ENCODE measurements at places on chromosomes 3 and 15. TPM values are rescaled to one million over a fixed set of nuclear protein-coding genes. Genes with fewer than 3 reads are reported as not detected.
A peak's percentile ranks its signal among the peaks of the same experiment; 100 is the strongest.

Gene TNFSF10
- 26.6 TPM for polyA plus RNA-seq

Gene STAB1
- not detected for polyA plus RNA-seq

Gene TMEM108
- not detected for polyA plus RNA-seq

DNA sequence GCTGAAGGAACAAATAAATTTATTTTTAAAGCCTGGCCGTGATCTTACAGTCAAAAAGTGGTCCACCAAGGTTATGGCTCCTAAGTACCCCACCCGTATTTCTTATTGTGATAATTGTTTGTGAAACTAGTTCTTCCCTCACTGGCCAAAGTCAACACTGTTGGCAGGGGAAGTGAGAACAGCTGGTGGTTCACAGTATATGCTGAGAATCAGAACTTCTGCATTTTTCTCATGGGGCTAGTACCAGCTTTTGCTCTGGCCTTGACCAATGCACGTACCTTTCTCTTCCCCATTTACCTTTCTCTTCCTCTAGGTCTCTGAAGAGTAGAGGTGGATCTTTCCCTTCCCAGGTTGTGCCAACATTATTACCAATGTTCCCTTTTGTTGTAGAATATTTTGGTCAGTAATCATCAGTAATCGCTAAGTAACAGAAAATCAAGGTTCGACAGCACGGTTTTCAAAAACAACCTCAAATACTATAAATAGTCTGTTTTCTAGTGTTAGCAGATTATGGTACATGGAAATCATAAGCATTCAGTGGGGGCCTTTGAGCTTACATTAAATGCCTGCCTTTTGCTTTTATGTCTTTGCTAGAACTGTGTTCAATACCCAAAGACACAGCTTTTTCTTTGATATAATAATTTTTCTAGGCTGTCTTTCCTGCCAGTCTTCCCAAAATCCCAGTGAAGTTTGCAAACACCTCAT, 268.0 kb downstream of the LPP start:
- DNase-seq = peak; percentile 86
- peaks cover 74% of the 10 kb centered on the region for H3K4me1 ChIP-seq
- H3K27ac ChIP-seq = peak overlapping the region; percentile 93
- no peaks in the 10 kb centered on the region for H3K27me3 ChIP-seq
- H3K4me3 ChIP-seq = peak overlapping the region; percentile 59
- H3K36me3 ChIP-seq = peaks cover 16% of the 10 kb centered on the region

DNA sequence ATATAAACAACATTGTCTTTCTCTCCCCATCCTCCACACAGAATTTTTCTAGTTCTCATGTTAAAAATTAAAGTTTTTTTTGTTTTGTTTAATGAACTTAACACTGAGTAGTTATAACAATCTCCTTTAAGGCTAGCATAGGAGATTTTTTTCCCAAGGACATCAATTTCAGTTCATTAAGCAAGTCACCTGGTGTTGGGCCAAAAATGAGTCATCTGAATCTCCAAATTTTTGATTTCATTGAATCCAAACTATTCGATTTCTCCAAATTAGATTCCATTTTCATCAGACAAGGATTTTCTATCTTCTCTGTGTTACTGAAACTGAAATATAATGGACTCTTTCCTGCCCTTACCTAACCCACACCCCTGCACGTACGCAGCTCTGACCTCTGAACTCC, 631.4 kb upstream of the MDFIC2 start:
- H3K4me1 ChIP-seq = no peaks in the 10 kb centered on the region
- H3K27me3 ChIP-seq = peaks cover 51% of the 10 kb centered on the region
- no peak overlapping the region for H3K4me3 ChIP-seq
- no peak overlapping the region for H3K27ac ChIP-seq

DNA sequence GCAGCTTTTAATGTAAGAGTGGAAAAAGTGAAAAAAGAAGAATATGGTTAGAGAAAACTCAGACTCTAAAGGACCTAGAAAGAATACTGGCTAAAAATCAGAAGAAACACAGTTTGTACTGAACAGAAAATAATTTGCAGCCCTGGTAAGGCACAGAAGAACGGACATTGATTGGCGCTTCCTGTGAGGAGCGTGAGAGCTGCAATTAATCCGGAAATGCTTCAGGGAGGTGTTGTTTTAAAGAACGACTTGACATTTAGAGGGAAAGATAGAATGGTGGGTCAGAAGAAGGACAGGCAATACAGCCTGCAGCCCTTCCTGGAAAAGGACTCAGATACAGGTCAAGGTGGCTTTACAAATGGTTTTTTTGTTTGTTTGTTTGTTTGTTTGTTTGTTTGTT, 151.3 kb upstream of the TSC22D2 start:
- H3K36me3 ChIP-seq = no peaks in the 10 kb centered on the region
- DNase-seq = no peak
- H3K4me1 ChIP-seq = no peaks in the 10 kb centered on the region
- H3K4me3 ChIP-seq = no peak overlapping the region
- no peak overlapping the region for H3K27ac ChIP-seq
- no peaks in the 10 kb centered on the region for H3K27me3 ChIP-seq

DNA sequence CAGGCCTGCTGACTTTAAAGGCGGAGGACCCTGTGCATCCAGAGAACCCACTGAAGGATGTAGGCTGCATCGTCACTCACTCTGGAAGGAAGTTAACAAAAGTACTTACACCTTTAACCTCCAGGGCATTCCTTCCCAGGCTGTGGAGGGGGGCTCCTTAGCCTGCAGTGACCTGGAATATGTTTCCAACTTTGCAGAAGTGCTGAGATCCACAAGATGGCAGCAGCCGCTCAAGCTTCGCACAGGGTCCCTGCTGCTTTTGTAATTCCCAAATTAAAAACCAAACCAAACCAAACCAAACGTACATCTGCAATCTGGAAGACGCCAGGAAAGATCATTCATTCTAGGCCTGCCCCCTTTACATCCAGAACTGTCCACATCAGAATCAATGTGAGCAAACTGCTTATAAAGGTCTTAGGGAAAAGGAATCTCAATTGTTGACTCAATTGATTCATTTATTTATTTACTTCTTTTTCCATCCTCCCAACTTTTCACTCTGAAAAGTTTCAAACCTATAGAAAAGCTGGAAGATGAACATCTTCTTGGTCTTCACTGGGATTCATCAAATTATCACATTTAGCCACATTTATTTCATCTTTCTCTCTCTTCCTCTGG, 70.5 kb upstream of the KLHL25 start:
- no peaks in the 10 kb centered on the region for H3K36me3 ChIP-seq
- peaks cover 9% of the 10 kb centered on the region for H3K27me3 ChIP-seq
- DNase-seq = no peak
- H3K4me1 ChIP-seq = no peaks in the 10 kb centered on the region
- no peak overlapping the region for H3K4me3 ChIP-seq
- no peak overlapping the region for H3K27ac ChIP-seq
